Cerebellar cortex (tissue), 1 donor: ENCODE measurements at places on chromosomes 2 and 18.
A peak's percentile ranks its signal among the peaks of the same experiment; 100 is the strongest.

GRCh38 chr2:64970495-64970894 is 18.7 kb upstream of the SLC1A4 start:
- DNase-seq: peak; percentile 94

DNA sequence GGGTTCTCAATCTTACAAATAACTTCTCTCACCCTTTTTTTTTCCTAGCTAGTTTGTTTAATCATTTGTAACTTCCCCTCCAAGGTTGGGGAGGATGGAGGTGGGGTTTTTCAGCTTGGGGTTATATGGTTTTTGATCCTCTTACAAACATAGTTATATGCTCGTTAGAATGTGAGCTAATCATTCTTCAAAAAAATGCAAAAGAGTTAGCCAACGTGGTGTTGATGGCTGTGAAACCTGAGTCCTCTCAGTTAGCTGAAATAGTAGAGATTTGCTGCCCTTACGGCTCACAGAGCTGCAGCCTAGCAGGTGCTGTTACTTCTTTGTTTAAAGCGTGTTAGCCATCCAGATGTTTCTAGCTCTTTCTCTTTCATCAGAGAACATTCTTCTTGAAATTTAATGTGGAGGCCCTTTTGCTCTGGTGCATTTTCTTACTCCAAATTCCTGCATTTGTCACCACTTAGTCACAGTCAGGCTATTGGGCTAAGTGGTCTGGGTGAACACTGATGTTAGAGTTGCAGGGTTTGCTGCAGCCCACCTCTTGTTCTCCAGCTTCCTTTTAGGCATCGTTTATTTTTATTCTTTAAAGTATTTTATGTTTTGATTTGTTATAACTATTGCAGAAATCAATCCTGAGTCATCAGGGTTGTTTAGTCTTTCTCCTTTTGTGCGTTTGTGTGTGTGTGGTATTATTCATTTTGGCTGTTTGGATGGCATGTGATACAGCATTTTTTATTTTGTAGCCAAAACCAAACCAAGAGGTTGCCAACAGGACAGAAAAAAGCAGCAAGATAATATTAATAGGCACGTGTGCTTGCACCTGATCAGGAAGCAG is 41.1 kb downstream of the LIMS1 start:
- no peak for DNase-seq

DNA sequence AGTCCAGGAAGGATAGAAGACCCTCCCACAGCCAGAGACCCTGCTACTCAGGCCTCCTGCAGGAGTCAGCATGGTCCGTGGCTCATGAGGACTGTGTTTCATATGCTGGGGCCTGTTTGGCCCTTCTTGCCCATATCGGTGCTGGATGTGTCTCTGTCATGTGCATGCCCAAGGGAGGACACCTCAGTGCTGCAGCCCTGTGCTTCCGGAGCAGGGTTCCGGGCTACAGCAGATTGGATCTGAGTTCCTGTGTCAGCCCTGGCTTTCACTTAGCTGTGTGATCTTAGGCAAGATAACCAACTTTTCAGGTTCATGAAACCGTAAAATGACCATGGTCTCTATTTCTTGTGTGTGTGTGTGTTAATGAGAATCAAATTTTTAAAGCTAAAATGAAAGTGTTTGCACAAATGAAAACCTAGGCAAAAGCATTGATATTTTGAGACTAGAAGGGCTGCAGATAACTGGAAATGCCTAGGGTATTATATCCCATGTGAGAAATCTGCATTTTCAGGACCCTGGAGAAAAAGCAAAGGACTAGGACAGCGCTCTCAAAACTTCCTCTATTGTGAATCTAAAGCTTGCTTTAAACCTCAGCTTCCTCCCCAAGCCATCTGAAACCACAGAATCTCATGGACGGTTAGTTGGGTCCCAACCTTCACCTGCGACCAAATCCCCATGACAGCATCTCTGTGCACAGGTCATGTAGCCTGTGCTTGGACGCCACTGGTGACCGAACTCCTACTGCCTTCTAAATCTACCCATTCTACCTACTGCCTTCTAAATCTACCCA is 58.8 kb upstream of the CAPN13 start:
- DNase-seq: no peak

- DNase-seq: no peak
Measured at GRCh38 chr2:85659324-85659981, 8.5 kb downstream of the SFTPB start.

GRCh38 chr2:101812226-101812625 is 114.7 kb downstream of the MAP4K4 start:
- no peak for DNase-seq

DNA sequence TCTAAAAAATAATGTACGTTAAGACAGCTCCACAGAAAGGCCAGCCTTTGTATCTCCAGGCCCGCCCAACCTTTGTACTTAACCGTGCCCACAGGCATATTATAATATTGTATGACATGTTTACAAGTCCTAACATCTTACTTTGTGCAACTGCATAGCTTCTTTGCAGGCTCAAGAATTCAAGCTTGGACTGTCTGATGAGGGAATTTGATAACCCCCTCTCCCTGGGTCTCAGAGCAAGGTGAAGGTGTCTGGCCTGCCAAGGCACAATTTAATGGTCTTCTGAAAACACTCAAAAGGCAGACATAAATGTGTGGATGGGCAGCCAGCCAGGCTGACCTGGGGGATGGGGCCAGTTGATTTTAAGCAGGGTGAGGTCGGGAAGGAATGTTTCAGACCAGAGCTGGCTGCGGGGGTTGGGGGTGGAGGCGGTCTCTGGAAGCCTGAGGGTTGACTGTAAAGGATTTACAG is 732.7 kb upstream of the FANCL start:
- no peak for DNase-seq

GRCh38 chr2:56014046-56014730 is 90.6 kb upstream of the EFEMP1 start:
- DNase-seq: no peak

GRCh38 chr2:30293303-30293921 is 62.1 kb downstream of the LBH start:
- DNase-seq: no peak
